Fibroblast of skin of abdomen (primary cell): ENCODE measurements at places on chromosomes 16 and 17.

DNA sequence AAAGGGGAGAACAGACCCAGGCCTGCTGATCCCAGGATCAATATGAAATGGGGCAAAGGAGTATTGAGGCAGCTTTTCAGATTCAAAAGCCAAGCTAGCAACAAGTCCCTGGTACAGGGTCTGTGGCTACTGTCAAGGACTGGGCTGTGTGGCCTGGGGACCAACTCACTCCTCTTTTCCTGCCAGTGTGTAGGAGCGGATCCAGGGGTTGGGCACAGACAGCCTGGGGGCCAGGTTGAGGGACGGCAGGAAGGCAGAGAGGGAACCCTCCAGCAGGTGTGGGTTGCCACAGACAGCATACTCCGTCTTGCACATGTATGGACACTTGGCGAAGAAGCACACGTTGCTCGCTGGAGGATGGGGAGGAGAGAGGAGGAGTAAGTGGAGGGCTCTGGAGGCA, 29.6 kb downstream of the PRKAR1A start:
- DNase-seq, result no peak

DNA sequence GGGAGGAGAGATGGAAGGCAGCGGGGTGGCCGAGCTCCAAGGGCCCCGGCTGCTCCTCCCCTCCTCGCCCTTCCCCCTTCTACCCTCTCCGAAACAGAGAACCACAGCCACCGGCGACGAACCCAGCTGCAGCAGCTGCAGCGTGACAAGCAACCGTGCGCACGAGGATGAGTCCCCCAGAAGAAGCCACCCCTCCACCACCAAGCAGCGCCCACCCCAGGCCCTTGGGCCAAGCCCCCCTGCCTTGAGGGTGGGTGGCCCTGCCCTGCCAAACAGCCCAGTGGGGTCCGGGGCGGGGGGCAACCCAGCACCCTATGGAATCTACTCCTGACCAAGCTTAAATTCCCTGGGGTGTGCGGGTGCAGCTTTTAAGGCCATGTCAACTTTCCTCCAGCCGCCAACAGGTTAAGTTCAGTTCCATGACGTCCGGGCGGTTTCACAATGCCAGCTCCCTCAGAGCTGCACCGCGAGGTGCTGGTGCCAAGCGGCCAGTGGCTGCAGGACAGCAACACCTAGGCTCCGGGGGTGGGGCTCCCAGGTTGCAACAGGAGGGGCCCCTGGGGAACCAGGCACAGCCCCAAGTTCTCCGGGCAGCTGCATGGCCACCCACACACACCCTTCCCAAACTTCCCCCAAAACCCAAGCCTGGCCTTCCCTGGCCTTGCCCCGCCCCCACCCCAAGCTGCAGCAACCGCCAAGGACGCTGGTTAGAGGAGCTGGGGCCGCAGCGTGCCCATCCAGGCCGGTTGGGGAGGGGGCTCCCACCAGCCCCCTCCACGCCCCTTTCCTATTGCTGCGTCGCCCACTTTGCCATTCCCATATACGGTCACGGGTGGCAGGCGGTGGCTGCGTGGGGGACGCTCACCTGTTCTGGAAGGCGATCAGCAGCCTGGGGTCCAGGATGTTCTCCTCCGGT, 2.0 kb downstream of the CBX4 start:
- peak; percentile 51 for DNase-seq

GRCh38 chr17:82179946-82180475, 32.6 kb downstream of the CCDC57 start:
- DNase-seq, result no peak

DNA sequence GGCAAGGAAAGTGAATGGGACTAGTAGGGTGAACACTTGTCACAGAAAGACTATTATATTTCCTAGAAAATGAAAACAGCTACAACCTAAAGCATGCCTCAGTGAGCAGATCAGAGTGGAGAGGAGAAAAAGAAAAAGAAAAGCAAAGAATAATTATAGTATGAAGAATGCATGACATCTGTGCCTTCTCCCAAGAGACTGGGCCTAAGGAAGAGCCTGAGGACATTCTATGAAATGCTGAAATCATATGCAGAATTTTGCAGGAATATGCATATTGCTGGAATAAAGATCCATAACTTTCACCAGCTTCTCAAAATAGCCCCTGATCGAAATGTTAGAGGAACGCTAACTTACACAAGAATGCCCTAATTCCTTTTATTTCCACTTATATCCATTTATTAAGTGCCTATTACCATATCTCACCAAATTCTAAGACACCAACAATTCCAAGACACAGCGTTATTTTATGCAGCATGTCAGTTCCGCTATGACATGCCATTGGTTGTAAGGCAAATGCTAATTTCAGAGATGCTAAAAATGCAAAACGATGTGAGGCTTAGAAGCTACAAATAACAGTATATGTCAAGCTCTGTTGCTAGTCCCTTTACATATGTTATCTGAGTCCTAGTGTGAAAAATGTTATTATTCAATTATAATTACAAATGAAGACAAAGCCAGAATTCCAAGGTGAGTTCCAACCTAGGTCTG, 171.0 kb downstream of the SLC39A11 start:
- no peak for DNase-seq

- DNase-seq, result no peak
These were observed 5.1 kb downstream of the ARMC5 start for GRCh38 chr16:31464348-31464769.

DNA sequence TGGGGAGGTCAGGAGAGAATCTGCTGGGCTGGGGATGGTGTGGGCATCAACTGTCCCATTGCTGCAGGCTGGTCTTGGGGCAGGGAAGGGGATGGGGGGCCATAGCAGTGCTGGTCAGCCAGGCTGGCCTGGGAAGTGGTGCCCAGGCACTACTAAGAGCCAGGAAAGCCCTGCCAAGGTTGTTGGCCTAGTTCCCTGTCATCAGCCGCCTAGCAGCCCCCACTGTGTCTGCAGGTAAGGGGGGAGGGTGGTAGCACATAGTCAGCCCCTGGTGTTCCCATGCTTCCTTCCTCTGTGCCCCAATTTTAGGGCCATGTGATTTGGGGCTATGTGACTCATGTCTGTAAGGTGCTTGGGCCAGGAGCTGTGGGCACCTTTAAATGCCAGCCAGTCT, 17.8 kb downstream of the GJD3 start:
- DNase-seq, result no peak

DNA sequence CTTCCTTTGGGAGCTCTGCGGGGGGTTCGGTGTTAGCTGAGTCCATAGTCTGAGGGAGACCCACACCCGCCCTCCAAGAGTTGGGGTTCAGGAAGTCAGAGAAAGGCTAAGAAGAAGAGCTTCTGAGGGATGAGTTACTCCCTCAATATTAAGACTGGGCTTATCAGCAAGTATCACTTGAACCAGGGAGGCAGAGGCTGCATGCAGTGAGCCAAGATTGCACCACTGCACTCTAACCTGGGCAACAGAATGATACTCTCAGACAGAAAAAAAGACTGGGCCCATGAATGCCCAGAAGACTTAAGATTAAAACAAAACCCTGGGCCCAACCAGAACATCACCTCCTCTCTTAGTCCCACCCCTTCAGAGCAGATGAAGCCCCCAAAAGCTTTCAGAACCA, 6.0 kb downstream of the NKIRAS2 start:
- no peak for DNase-seq

GRCh38 chr16:19123535-19124178, 9.9 kb downstream of the ITPRIPL2 start:
- DNase-seq, result no peak

DNA sequence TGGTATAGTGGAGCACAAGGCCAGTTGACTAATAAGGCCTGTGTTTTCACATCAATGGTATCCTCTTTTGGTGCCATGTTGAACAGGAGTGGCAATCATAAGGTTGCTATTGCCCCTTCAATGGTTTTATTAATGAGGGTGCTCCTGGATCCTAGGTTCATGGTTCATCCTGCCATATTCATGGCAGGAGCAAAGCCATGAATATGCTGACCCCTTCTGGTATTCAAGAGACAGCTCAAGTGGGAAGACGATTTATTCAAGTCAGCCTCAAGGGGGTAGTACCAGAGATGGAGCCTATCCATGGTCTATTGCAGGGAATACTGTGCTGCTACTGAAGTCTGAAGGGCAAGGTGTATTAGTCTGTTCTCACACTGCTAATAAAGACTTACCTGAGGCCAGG, 2.6 kb downstream of the ABCA9 start:
- DNase-seq, result no peak

GRCh38 chr16:74480150-74481029, 59.1 kb upstream of the CLEC18B start:
- DNase-seq, result peak; percentile 3

- DNase-seq, result no peak
These were observed 21.1 kb downstream of the KNOP1 start for GRCh38 chr16:19696961-19697360.

DNA sequence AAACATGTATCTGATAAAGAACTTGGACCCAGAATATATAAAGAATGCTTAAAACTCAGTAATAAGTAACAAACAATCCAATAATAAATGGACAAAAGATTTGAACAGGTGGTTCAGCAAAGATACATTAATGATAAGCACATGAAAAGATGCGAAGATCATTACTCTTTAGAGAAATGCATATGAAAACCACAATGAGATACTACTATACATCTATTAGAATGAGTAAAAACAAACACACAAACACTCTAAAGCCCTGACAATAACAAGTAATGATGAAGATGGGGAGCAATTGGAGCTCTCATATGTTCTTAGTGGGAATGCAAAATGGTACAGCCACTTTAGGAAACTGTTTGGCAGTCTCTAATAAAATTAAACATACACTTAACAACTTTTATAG, 29.1 kb downstream of the OSBPL7 start:
- no peak for DNase-seq
